ENCODE measurements at places on chromosomes 5 and 9.

DNA sequence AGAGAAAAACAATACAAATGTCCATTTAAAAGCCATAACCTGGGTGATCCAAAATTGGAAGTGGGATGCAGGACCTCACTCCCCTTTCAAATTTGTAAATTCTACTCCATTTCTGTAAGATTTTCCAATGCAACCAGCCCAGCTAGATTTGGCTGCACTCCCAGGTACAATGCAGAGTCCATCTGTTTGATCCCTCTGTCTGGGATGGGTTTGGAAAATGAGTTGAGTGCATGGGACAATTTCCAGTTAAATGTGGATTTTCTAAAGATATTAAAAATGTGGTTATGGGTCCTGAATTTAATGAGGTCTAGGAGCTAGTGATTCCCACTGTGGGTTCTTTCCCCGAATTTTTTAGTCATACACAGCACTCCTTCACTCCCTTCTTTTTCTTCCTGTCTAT lies 104.0 kb upstream of the ATP10B start:
- no peak for DNase-seq

DNA sequence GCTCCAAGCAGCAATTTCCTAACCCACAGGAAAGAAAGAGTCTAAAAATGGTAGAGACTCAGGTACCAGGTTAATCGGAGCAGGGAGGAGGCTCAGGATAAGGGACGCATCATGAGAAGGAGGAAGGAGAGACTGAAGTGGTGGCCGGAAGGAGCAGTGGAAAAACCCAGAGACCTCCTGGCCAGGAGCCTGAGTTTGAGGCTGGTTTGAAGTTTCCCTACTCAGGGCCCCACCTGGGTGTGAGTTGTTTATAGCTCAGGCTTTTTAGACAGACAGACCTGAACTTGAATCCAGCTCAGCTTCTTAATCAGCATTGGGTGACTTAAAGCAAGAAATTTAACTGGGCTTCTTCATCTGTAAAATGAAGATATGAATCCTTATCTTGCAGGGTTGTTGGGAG lies 11.9 kb upstream of the AQP7 start:
- no peak for DNase-seq

GRCh38 chr5:73215531-73215890 lies 42.5 kb downstream of the TMEM174 start:
- DNase-seq: no peak

DNA sequence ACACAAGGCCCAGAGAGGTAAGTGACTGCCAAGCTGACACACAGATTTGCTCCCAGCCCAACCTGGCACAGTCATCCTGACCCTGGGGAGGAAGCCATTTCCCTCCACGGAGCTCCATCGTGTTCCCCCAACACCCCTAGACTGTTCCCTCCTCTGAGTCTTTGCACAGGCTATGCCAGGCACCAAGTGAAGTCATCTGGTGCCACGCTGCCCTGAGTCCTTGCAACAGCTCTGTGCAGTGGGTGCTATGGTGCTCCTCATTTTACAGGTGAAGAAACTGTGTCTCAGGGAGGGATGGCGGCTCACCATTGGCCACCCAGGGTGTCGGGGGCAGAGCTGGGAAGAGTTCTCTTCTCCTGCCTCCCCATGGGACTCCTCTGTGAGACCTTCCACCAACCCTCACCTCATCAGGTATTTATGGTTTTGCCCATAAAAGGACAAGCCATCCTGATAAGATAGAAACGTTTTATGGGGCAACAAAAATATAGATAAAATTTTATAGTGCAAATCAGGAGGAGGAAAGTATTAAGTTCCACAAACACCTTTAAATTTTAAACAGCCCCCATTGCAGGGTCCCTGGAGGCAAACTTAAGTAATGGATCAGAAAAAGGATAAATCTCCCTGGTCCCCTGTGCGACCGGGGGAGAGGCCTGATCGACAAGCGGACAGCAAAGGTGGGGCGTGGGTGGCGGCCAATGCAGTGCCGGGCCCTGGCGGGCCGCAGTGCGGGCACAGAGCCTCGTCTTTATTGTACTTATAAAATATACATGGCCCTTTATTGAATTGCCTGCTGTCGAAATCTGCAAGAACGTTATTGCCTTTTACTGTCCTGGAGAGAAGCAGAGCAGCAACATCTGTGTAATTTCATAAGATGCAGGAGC lies 50.2 kb upstream of the ZBTB43 start:
- no peak for DNase-seq

DNA sequence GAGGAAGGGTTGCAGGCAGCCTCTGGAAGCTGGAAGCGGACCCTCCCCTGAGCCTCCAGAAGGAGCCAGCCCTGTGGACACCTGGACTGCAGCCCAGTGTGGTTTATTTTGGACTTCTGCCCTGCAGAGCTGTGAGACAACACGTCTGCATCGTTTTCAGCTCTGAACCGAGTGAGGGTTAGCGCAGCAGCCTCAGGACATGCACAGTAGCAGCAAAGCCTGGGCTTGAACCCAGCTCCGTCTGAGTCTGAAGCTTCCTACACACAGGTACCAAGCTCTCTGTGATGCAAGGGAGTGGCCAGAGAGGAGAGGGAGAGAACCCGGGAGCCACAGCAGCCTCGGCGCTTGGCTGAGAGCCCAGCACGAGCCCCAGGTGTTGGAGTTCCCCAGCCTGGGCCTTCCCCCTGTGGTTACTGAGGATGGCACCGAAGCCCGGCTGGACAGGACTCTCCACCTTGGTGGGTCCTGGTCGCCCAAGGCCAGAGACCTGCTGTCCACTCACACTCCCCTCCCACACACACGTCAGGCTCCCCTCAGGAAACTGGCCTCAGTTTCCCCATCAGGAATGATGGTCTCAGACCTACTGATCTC lies 128.2 kb downstream of the OLFM1 start:
- DNase-seq: no peak
